ENCODE measurements at places on chromosomes 1 and 21. TPM values are rescaled to one million over a fixed set of nuclear protein-coding genes. Genes with fewer than 3 reads are reported as not detected.

Gene ZFP69
- 2.5 TPM for total RNA-seq

Gene LCE3E
- total RNA-seq: not detected

GRCh38 chr1:226233293-226233692 lies 9.8 kb downstream of the MIXL1 start:
- H3K27me3 ChIP-seq: no peaks in the 10 kb centered on the region
- no peak overlapping the region for H3K4me3 ChIP-seq
- no peak for DNase-seq
- H3K27ac ChIP-seq: no peak overlapping the region
- peaks cover 14% of the 10 kb centered on the region for H3K36me3 ChIP-seq

DNA sequence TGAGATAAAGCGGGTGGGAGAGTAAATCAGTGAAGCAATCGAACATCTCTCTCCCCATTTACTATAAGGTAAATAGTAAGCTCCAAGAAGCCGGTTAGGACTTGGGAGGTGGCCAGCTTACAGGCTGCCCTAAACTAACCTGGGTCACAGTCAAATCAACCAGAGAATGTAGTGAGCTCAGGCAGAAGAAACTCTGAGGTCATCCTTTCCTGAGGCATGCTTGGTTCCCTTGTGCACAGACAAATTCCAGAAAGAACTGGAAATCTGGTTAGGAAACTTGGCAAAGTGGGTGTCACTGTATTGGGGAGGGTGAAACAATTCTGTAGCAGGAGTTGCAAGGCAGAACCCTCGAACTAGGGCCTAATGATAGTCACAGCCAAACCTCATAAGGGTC lies 72.5 kb downstream of the NTMT2 start:
- no peak overlapping the region for H3K4me3 ChIP-seq
- no peak for DNase-seq
- H3K4me1 ChIP-seq: no peaks in the 10 kb centered on the region
- H3K27ac ChIP-seq: no peak overlapping the region
- H3K36me3 ChIP-seq: no peaks in the 10 kb centered on the region
- H3K27me3 ChIP-seq: peaks cover 17% of the 10 kb centered on the region

GRCh38 chr1:194013561-194013960 lies 827.1 kb upstream of the B3GALT2 start:
- H3K4me1 ChIP-seq: no peaks in the 10 kb centered on the region
- no peak for DNase-seq
- no peaks in the 10 kb centered on the region for H3K27me3 ChIP-seq
- peaks cover 5% of the 10 kb centered on the region for H3K36me3 ChIP-seq
- no peak overlapping the region for H3K4me3 ChIP-seq

Gene GNG4
- 0.18 TPM for total RNA-seq

All from activated CD4-positive, alpha-beta memory T cell treated with anti-CD3 and anti-CD28 coated beads, Interleukin-2, amount 10 ng/mL, durations not matched to agents 7 days and 5 days (primary cell).